ENCODE measurements at places on chromosomes 6 and 20. TPM values are rescaled to one million over a fixed set of nuclear protein-coding genes. Genes with fewer than 3 reads are reported as not detected.

Gene FILIP1
- 2.0 TPM for polyA plus RNA-seq

Gene STMN3
- polyA plus RNA-seq, result 493 TPM

Gene EPPIN
- polyA plus RNA-seq, result 0.41 TPM

Gene SERINC1
- polyA plus RNA-seq, result 388 TPM

Gene ZBTB46
- 9.7 TPM for polyA plus RNA-seq

Gene SNX14
- polyA plus RNA-seq, result 118 TPM

Gene PI3
- polyA plus RNA-seq, result not detected

Gene MYT1
- polyA plus RNA-seq, result 19.9 TPM

Gene MYLK2
- 5.0 TPM for polyA plus RNA-seq

Gene PNLDC1
- 0.78 TPM for polyA plus RNA-seq

Gene EEF1A2
- 674 TPM for polyA plus RNA-seq

Gene ADGRF1
- 0.35 TPM for polyA plus RNA-seq

Gene SLC13A3
- 8.8 TPM for polyA plus RNA-seq

Gene GATA5
- polyA plus RNA-seq, result not detected

Gene BHLHE23
- polyA plus RNA-seq, result not detected

Gene CDH4
- 23.2 TPM for polyA plus RNA-seq

Gene MRPL14
- polyA plus RNA-seq, result 34.6 TPM

Gene OPN5
- 0.59 TPM for polyA plus RNA-seq

Gene OR2J3
- polyA plus RNA-seq, result not detected

Gene FAM83B
- polyA plus RNA-seq, result not detected

Gene ARFGEF2
- polyA plus RNA-seq, result 13.5 TPM

Gene ESR1
- 1.6 TPM for polyA plus RNA-seq

Gene DCDC2
- polyA plus RNA-seq, result 2.3 TPM

Gene BPIFB1
- polyA plus RNA-seq, result 0.36 TPM

Data from spinal cord (tissue), 10 donors.